ENCODE measurements at places on chromosomes 1 and 21. TPM values are rescaled to one million over a fixed set of nuclear protein-coding genes. Genes with fewer than 3 reads are reported as not detected.

Gene SHISAL2A
- not detected for total RNA-seq

Gene ACTL8
- total RNA-seq, result not detected

Gene MPL
- 0.24 TPM for total RNA-seq

Gene AIM2
- total RNA-seq, result 2.7 TPM

Gene BSND
- total RNA-seq, result not detected

Gene KIF26B
- 1.2 TPM for total RNA-seq

GRCh38 chr1:206668351-206668750 lies 16.4 kb upstream of the MAPKAPK2 start:
- H3K36me3 ChIP-seq, result no peaks in the 10 kb centered on the region
- no peak for DNase-seq
- peaks cover 27% of the 10 kb centered on the region for H3K4me1 ChIP-seq
- no peak overlapping the region for H3K4me3 ChIP-seq
- H3K27me3 ChIP-seq, result no peaks in the 10 kb centered on the region

DNA sequence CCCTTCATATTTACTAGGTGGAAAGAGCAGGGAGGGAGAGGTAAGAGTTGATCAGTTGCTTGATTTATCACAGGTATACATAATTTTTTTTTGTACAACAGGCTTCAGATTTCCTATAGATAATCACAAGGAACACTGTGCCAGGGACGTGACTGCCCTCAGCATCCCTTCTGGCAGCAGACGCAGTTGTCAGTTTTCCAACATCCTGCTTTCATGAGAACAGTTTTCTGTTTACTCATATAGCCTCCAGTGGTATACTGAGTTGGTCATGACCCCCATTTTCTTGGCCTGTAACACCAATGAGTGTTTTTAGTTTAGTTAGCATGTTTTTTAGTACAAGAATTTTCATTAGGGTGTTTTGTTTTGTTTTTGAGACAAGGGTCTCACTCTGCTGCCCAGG lies 37.9 kb upstream of the PTPRF start:
- no peaks in the 10 kb centered on the region for H3K36me3 ChIP-seq
- no peak overlapping the region for H3K4me3 ChIP-seq
- no peaks in the 10 kb centered on the region for H3K27me3 ChIP-seq
- no peak overlapping the region for H3K27ac ChIP-seq
- peaks cover 4% of the 10 kb centered on the region for H3K4me1 ChIP-seq

- no peaks in the 10 kb centered on the region for H3K27me3 ChIP-seq
- peaks cover 29% of the 10 kb centered on the region for H3K4me1 ChIP-seq
- H3K27ac ChIP-seq, result peak overlapping the region; percentile 82
Measured at GRCh38 chr1:206925106-206925736, 3.5 kb upstream of the FCMR start.

GRCh38 chr1:196121181-196121580 lies 487.1 kb downstream of the KCNT2 start:
- H3K4me3 ChIP-seq, result no peak overlapping the region
- H3K27me3 ChIP-seq, result no peaks in the 10 kb centered on the region
- no peaks in the 10 kb centered on the region for H3K36me3 ChIP-seq
- H3K4me1 ChIP-seq, result no peaks in the 10 kb centered on the region
- DNase-seq, result no peak
- no peak overlapping the region for H3K27ac ChIP-seq

DNA sequence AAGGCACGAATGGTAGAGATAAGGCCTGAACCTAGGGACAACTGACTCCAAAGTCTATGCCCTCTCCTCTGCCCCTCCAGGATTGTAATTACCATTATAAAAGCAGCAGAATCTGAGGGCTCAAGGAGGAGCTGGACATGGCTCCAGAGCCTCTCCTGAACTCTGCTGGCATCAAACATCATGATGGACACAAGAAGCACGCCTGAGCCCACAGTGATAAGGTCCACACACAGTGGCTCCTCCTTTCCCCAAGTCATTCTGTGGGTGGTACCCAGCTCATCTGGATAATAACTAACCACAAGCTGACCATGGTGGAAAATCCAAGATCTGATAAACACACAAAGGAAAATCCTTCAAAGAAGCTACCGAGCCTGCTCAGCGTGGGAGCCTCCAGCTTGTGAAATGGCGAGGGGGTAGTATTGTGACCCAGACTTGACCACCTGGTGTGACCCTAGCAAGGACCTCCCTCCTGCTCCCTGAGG lies 85.2 kb downstream of the HIVEP3 start:
- no peaks in the 10 kb centered on the region for H3K4me1 ChIP-seq
- no peak overlapping the region for H3K4me3 ChIP-seq
- DNase-seq, result no peak
- no peak overlapping the region for H3K27ac ChIP-seq
- no peaks in the 10 kb centered on the region for H3K36me3 ChIP-seq

GRCh38 chr1:83802023-83802422 lies 196.9 kb downstream of the TTLL7 start:
- H3K36me3 ChIP-seq, result no peaks in the 10 kb centered on the region
- H3K27ac ChIP-seq, result no peak overlapping the region
- no peaks in the 10 kb centered on the region for H3K4me1 ChIP-seq
- H3K27me3 ChIP-seq, result no peaks in the 10 kb centered on the region
- H3K4me3 ChIP-seq, result no peak overlapping the region
- DNase-seq, result no peak

DNA sequence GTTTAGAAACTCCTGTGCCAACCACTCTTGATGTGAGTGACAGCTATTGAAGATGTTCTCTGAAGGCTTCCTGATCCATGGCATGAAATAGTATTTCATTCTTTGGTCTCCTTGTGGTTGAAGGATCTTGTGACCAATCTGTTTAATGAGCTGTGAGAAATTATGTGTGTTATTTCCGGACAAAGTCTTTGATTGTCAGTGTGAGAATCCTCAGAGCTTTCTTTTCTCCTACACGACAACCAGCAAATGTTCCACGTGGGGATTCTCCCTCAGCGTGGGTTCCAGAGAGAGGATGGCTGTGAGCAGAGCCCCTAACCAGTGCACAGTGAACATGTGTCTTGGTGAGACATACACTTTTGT lies 45.0 kb upstream of the HOOK1 start:
- no peak overlapping the region for H3K4me3 ChIP-seq
- no peak for DNase-seq
- no peak overlapping the region for H3K27ac ChIP-seq

- peak within 1 kb of the TSS; percentile 32 for H3K4me3 ChIP-seq
- no peaks in the 10 kb centered on the region for H3K27me3 ChIP-seq
- no peaks in the 10 kb centered on the region for H3K36me3 ChIP-seq
- no peaks in the 10 kb centered on the region for H3K4me1 ChIP-seq
Measured at GRCh38 chr1:116754198-116754977, at the start of gene CD2. Gene CD2 (plus strand): TSS chr1:116754430. CDS start chr1:116754493, 63 bp downstream.

DNA sequence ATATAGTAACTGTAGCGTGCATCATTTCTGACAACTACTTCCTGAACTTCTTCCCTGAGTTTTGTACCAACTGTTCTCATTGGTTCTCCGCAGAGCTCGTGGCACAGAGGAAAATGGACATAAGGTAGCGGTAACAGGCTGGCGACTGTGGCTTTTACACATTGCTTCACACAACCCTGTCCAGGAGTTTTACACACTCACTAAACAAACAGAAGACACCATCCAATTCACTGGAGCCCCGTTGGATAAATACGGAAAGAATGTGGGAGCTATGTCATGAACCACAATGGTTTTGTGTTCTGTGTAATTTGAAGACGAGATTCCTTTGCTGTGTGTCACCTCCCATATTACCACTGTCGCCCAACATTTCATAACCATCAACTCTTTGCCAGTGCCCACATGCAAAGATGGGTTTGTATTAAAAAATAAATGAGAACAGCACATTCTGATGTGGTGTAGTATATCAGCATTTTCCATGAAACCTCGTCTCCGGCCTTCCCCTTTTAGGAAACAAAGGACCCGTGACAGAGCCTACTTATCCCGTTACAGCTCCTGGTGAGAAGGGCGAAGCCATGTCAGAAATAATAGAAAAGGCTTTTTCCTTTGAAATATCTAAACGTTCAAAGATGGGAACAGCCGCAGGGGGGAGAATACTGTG lies 47.4 kb upstream of the ENAH start:
- no peaks in the 10 kb centered on the region for H3K36me3 ChIP-seq
- no peak for DNase-seq
- H3K27me3 ChIP-seq, result no peaks in the 10 kb centered on the region
- no peak overlapping the region for H3K4me3 ChIP-seq
- H3K4me1 ChIP-seq, result peaks cover 6% of the 10 kb centered on the region

DNA sequence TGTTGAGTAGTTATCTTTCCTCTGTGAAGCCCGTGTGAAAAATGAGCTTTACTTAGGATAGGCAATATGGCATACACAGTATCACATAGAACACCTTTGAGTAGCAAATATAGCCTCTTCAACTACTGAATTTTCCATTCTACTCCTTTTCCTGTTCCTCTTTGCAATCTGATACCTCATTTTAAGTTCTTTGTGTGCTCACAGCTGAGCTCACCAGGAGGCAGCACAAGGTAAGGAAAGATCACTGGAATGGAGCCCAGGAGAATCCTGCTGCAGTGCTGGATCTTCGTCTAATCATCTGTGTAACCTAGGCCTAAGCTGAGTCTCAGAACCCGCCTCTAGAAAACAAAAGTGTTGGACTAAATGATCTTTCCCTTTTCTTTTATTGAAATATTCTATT lies 171.0 kb downstream of the LRRC40 start:
- no peak for DNase-seq
- no peaks in the 10 kb centered on the region for H3K4me1 ChIP-seq
- H3K27ac ChIP-seq, result no peak overlapping the region

- peak within 1 kb of the TSS; percentile 75 for H3K4me3 ChIP-seq
- peak within 1 kb of the TSS; percentile 93 for H3K27ac ChIP-seq
- peak; percentile 93 for DNase-seq
- H3K36me3 ChIP-seq, result no peaks in the 10 kb centered on the region
- peaks cover 7% of the 10 kb centered on the region for H3K27me3 ChIP-seq
Measured at GRCh38 chr1:227563324-227564201, at the start of gene ZNF678. Gene ZNF678 (plus strand): TSS chr1:227563556. CDS start chr1:227650992, 87,436 bp downstream.

DNA sequence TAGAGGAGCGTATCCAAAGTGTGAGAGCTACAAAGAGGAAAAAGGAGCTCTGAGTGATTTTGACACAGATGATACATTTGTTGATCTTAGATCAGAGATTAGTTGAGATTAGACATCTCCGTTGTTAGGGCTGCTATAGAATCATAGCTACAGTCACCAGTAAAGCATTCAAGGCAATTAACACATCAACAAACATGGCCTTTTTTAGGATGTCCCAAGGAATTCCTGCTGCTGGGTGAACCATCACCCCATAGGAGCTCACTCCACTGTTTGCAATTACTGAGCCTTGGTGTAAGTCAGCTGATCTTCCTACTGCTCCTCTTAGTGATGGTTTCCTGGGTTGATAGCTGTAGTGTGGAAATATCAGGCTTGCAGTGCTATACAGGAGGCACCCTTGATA lies 6.7 kb upstream of the RSRP1 start:
- no peaks in the 10 kb centered on the region for H3K27me3 ChIP-seq
- no peak overlapping the region for H3K4me3 ChIP-seq
- no peaks in the 10 kb centered on the region for H3K4me1 ChIP-seq
- no peaks in the 10 kb centered on the region for H3K36me3 ChIP-seq
- DNase-seq, result no peak

DNA sequence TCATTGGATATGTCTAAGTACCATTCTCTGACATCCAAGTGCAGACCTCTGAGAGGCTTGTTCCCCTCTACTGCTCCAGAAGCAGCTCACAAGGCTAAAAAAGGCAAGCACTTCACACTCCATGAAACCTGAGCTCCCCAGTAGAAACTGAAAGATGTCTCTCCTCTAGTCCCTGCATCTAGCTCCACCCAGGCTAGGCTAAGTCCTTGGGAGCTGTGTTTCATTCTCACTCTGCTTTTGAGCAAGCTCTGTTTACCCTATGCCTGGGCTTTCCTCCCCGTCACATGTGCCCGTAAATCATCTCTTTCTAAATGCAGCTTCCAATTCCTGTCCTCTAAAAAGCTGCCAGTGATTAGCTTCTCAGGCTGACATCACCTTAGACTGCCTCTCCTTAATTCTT lies 39.0 kb downstream of the LRRC71 start:
- H3K4me3 ChIP-seq, result no peak overlapping the region
- no peak overlapping the region for H3K27ac ChIP-seq
- no peak for DNase-seq
- H3K27me3 ChIP-seq, result no peaks in the 10 kb centered on the region
- H3K4me1 ChIP-seq, result peaks cover 9% of the 10 kb centered on the region

DNA sequence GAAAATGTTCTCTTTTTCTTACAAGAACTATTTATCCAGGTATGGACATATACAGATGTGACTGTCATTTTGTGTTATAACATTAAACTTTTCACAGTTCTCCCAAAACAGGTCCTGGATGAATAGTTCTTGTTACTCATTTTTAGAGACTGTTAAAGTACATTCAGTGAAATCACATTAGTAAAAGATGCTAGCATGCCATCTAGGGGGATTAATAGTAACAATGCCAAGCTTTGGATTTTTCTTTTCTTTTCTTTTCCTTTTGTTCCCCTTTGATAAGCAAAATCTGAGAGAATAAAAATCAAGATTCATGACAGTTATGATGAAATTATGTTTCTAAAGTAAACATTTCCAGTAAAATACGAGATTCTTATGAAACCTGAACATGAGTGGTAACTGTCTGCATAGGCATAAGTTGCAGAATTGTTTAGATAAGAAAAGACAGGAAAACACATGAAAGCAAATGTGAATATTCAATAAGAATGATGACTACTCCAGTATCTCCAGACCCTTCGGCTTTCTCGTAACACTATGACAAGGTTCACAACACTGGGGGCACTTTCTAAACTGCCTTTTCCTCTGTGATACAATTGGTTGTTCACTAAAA lies 77.5 kb downstream of the TPR start:
- no peaks in the 10 kb centered on the region for H3K4me1 ChIP-seq
- H3K4me3 ChIP-seq, result no peak overlapping the region
- H3K27ac ChIP-seq, result no peak overlapping the region

Data from upper lobe of left lung (tissue), 6 donors.